Aorta (tissue), 5 donors: ENCODE measurements at places on chromosomes 1 and 21. TPM values are rescaled to one million over a fixed set of nuclear protein-coding genes. Genes with fewer than 3 reads are reported as not detected.
A peak's percentile ranks its signal among the peaks of the same experiment; 100 is the strongest.

- no peak overlapping the region for H3K4me3 ChIP-seq
- no peak for DNase-seq
- no peak overlapping the region for H3K27ac ChIP-seq
- no peaks in the 10 kb centered on the region for H3K4me1 ChIP-seq
- peaks cover 2% of the 10 kb centered on the region for H3K27me3 ChIP-seq
Measured at GRCh38 chr1:175520186-175520585, 223.2 kb downstream of the TNR start.

ARHGEF11 gene
- 33.0 TPM for total RNA-seq

SPATA1 gene
- 1.9 TPM for total RNA-seq

DNA sequence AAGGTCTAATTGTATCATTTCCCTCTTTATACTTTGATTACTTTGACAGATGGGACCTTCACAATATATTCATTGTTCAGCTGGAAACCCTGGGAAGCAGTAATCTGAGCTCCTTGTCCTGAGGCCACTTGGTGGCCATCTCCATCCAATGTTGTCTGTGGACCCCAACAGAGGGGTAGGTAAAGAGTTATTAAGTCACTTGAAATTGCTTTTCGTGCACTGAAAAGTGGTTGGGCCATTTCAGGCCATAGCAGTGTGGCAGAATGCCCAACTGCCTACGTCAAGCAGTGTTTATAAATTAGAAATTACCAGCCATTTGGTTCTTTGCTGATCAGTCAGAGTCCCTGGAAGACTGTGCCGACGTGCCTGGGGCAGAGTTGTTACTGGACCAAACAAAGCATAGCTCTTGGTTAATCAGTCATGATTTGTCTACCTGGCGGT, 308.3 kb upstream of the USP25 start:
- H3K4me3 ChIP-seq = no peak overlapping the region
- H3K4me1 ChIP-seq = no peaks in the 10 kb centered on the region
- no peaks in the 10 kb centered on the region for H3K36me3 ChIP-seq
- DNase-seq = no peak
- H3K27me3 ChIP-seq = no peaks in the 10 kb centered on the region

- H3K27ac ChIP-seq = no peak overlapping the region
- no peaks in the 10 kb centered on the region for H3K4me1 ChIP-seq
- H3K36me3 ChIP-seq = no peaks in the 10 kb centered on the region
- no peak for DNase-seq
Measured at GRCh38 chr1:51915951-51916350, 37.4 kb upstream of the NRDC start.

- peak; percentile 77 for DNase-seq
- no peak overlapping the region for H3K27ac ChIP-seq
- peaks cover 1% of the 10 kb centered on the region for H3K36me3 ChIP-seq
- no peaks in the 10 kb centered on the region for H3K4me1 ChIP-seq
Measured at GRCh38 chr1:206445116-206445515, 25.2 kb upstream of the IKBKE start.

DNA sequence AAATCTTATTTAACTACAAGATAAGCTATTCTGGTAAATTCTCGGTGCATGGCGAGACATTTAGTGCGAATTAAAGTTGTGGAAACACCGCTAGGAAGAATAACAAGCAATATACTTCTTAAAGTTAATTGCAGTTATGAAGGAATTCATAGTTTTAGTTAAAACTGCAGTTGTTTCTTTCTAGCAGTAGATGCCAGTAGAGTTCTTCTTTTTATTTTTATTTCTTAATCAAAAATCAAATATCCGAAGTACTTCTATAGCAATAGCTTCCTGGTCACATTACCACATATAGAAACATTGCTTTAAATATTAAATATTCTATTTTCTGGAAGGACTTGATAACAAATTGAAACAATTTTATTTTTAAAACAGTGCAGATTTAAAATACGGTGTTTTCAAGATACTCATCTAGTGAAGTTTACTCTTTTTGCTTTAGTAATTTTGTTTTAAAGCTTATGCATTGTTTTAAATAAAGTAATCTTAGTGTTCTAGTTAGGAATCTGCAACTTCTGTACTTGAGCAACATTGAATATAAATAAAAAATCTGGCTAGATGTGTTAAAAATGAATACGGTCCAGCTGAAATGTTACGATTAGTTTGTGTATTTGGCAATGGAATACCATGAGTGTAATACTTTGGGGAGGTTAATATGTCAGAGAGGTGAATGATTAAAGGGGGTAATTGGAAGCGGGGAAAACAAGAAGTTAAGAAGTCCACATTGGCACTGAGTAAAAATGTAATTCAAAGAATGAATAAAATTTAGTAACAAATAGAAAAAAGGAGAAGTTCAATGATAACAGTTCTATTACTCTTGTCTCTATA, 2.7 kb upstream of the PRKACB start:
- H3K4me3 ChIP-seq = no peak overlapping the region
- DNase-seq = no peak
- H3K27ac ChIP-seq = no peak overlapping the region
- H3K36me3 ChIP-seq = no peaks in the 10 kb centered on the region

GRCh38 chr1:157030728-157031127, 14.8 kb downstream of the ARHGEF11 start:
- H3K4me1 ChIP-seq = peaks cover 1% of the 10 kb centered on the region
- H3K27me3 ChIP-seq = no peaks in the 10 kb centered on the region
- peaks cover 2% of the 10 kb centered on the region for H3K36me3 ChIP-seq
- no peak overlapping the region for H3K4me3 ChIP-seq
- H3K27ac ChIP-seq = no peak overlapping the region
